Esophagus squamous epithelium (tissue), 5 donors: ENCODE measurements at places on chromosomes 5 and 9.

GRCh38 chr9:13324988-13325387 lies 45.5 kb upstream of the MPDZ start:
- no peak for DNase-seq

DNA sequence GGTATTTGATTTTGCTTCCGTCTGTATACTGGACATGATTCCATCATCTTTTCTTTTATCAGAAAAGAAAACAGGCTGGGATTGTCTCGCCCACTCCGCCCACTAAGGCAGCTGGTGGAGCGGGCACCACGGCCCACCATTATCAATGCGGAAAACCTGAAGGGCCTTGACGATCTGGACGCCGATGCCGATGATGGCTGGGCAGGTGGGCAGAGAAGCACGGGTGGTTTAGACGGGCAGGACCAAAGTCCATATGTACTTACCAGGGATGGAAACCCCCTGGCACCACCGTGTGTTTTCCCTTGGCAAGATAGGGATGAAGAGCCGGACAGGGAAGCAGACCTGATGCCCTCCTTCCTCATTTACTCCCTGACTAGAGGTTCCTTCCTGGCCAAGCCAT lies 53.7 kb downstream of the PRRC2B start:
- no peak for DNase-seq

DNA sequence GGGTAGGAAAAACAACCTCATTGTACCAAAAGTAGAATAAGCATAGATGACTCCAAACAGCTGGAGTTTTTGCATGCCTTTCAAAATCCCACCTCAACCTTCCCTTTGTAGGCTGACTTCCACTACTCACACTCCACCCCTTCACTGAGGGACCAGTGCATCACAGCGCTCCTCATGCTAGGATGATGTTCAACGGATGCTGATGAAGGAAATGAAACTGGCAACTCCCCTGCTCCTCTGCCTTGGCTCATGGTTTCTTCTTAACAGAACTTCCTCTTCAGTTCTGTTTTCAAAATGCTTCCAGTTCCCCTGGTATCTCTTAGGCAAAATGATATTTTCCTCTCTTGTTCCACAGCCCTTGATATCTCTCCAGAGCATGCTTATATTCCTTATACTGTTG lies 29.0 kb downstream of the LIFR start:
- no peak for DNase-seq

- no peak for DNase-seq
Measured at GRCh38 chr9:95494022-95494415, 22.8 kb downstream of the PTCH1 start.

GRCh38 chr9:105693435-105694189 lies 729 bp upstream of the TMEM38B start:
- DNase-seq, result no peak

DNA sequence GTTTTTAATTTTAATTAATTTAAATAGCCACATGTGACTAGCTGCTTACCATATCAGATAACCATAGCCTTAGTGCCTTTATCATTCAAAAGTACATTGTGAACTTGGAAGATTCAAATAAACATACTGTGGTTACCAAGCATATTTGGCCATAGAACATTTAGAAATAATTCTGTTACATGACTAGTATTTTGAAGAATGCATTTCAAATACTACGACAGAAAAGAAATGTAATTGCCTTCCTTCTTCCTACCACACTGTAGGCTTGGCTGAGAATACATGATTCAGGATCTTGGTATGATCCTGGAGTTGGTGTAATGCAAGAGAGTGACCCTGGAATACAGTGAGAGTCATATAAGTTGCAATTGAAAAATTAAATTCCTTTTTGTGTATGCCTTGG lies 109.7 kb upstream of the PCA3 start:
- DNase-seq, result no peak

DNA sequence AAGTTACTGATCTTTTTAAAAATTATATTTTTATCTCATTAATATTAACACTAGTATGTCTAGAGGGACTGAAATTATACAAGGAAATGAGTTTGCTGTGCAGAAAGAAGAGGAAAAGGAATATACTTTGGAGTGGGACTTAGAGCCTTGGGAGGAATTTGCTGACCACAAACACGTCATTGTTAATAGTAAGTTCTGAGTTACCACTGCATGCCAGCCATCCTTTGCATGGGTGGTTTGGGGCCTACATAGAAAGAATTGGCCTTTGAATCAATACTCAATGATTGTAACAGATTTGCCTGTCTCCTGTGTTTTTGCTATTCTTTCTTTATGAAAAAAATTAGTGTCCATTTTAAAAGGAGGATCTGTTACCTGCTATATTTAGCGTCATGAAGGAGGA lies 232.6 kb upstream of the TNC start:
- DNase-seq, result no peak

DNA sequence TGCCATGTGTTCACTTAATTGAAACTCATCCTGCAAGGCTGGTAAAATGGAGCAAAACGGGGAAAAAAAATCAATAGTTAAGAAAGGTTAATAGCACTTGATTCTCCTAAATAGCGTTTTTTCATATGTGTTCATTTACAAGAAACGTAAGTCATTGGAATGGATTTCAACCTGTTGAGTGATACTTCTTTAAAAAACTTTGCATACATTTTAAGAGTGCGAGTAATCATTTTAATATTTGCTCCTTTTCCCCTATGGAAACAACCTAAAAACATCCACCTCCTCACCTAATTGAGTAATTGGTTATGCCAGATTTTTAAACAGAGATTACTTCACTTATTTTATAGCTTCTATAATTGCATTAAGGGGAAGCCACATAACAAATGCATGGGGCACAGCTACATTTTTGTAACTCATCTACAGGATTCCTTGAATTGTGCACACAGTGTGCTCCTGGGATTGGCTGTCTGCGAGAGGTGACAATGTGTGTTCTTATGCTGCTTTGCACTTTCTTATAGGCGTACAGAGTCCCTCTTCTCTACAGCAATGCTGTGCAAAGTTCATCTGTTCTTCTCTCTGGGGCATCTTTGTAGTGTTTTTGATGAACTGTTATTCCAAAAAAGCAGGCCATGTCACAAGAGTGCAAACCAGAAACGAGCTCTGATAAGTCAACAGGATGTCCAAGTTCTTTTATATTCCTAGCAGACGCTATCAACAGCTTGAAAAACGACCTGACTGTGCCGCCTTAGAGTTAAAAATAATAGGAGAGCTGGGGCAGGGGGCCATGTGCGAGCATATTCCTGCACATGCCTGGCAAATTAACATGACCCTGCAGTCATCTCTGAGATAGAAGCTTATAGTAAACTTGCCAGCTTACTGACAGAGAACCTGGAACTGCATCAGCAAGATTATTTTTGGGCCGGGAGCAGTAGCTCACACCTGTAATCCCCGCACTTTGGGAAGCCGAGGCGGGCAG lies 117.9 kb downstream of the GOLPH3 start:
- DNase-seq, result no peak

GRCh38 chr9:6029604-6030274 lies 14.3 kb upstream of the RANBP6 start:
- no peak for DNase-seq

DNA sequence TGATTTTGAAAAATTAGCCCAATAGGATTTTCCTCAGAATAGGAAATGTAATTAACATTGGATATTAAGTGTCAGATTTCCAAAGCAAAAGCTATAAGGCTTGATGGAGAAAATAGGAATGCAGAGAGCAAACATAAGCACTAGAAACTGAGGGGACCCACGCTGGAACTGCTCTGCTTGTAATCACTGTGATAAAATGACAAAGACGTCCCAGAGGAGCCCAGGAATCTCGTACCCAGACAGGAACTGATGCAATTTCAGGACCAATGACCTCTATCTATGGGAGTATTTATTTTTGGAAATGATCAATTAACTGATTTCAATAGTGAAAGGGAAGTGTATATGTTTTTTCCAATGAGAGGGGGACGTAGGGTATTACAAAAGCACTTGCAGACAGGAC lies 714.5 kb upstream of the WWC1 start:
- DNase-seq, result no peak

GRCh38 chr9:69204326-69204725 lies 30.2 kb downstream of the TJP2 start:
- DNase-seq, result no peak

- no peak for DNase-seq
Measured at GRCh38 chr9:120877276-120878034, 467 bp upstream of the PHF19 start.

DNA sequence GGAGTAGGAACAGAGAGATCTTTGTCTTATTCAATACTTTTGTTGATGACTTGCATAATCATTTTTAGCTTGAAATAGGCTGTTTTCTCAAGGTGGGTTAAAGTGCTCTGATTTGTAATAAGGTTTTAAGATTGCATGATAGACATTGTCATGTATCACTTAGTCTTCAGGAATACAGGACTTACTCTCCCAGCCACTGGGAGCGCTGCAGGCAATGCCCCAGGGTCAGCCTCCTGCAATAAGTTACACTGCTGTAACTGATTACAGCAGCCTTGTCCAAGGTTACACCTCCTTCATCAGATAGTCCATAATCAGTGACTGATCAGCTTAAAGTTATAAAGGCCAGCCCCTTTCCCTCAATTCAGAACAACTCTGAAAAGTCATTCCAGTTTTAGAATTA lies 218.6 kb downstream of the ESM1 start:
- no peak for DNase-seq

- no peak for DNase-seq
Measured at GRCh38 chr9:105842023-105842644, 147.8 kb downstream of the TMEM38B start.

- no peak for DNase-seq
Measured at GRCh38 chr9:115333277-115334070, 215.5 kb upstream of the TNC start.

GRCh38 chr9:134247918-134248631 lies 78.2 kb upstream of the RXRA start:
- no peak for DNase-seq

GRCh38 chr9:130701059-130702022 lies 7.8 kb downstream of the EXOSC2 start:
- no peak for DNase-seq

GRCh38 chr5:139460455-139460854 lies 2.1 kb downstream of the ECSCR start:
- no peak for DNase-seq

DNA sequence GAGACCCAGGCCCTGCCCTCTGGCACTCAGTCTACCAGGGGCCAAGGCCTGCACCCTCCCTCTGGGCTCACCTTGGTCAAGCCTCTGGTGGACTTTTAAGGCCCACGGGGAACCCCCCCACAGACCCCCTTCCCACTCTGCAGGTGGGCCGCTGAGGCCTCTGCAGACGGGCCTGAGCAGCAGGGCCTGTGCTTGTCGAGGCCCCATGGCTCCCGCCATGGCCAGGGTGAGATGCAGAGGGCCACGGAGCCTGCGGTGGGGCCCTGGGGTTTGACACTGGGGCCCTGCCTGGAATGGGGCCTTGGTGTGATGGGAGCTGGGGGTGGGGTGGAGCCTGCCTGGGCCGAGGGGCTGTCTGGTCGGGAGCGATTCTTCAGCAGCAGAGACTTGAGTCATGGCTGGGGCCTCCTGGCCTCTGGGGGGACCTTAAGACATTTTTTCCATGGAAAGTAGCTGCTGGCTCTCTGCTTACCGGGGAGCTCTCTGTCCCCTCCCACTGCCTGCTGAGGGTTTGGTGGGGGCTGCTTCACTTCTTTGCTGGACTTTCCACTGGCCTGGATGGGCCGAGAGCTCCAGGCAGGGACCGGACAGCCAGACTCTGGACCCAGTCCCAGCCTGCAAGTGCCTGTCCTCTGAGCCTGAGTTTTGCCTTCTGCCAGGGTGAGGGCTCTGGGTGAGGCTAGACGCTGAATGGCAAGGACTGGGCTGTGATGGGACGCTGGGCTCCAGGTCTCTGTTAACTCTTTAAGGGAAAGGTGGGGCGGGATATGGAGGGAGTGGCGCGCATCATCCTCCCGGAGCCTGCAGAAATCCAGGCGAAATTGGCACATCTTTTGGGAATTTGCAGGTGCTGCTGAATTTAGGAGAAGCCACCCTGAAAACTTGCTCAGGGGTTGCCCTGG lies 132.2 kb downstream of the RXRA start:
- DNase-seq, result no peak

GRCh38 chr9:110399983-110400382 lies 62.3 kb upstream of the TXNDC8 start:
- DNase-seq, result no peak

DNA sequence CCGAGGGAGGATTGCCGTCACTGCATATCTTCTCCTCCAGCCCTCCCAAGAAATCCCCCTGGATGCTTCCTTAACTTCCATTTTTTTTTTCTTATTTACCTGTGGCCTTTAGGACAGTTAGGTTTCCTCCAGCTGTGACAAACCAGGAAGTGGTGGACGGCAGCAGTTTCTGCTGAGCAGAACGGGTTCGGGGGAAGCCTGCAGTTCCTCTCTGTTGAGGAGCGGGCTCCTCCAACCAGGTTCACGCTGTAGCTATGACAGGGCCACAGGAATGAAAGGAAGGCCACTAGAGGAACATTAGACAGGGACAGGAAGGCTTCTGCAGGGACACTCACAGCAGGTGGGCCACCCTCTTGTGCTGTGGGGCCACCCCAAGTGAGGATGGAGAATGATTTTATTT lies 76.7 kb upstream of the SYK start:
- DNase-seq, result no peak

DNA sequence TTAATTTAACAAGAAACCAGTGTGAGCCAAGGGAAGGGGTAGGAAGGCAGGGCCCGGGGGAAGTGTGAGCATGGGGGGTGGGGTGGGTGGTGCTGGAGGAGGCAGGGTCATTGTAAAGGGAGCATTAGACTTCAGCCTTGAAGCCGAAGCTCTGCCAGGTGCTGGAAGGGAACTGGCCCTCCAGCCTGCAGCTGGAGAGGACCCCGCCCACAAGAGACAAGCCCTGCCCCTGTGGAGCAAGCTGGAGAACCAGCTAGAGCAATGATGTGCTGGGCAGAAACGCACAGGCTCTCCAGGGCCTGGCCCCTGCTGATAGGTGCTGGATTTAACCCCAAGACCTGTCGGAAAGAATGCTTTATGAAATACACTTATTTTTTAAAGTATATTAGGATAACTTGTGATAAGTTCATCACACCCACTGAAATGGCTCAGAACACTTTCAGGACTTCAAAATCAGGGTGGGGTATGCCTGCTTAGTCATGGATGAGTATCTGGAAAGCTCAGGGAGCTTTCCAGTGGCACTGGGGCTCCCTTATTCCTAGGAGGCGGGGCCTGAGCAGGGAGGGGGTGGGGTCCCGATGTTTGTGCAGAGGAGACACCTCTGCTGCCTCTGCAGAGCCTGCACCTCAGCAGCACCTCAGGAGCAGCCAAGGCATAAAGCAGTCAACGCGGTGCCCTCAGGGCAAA lies 27.1 kb downstream of the UBE2QL1 start:
- DNase-seq, result no peak

DNA sequence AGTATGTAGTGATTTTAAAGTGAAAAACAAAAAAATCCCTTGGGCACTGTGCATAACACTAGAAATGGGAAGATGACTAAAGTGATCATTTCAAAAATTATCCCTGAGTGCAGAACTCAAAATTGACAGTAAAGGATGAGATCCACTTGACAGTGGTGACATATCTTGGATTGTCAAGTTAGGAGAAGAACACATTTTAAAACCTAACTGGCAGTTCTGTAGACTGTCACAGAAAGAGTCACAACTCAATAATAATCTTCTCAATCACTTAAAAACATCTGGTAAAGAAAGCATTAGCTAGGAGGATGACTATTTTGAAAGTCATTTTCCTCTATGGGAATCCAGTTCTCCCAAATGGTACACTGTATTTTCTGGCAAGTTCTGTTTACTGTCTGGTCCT lies 127.1 kb downstream of the PIP5K1B start:
- no peak for DNase-seq
